ENCODE measurements at places on chromosomes 4 and X.

DNA sequence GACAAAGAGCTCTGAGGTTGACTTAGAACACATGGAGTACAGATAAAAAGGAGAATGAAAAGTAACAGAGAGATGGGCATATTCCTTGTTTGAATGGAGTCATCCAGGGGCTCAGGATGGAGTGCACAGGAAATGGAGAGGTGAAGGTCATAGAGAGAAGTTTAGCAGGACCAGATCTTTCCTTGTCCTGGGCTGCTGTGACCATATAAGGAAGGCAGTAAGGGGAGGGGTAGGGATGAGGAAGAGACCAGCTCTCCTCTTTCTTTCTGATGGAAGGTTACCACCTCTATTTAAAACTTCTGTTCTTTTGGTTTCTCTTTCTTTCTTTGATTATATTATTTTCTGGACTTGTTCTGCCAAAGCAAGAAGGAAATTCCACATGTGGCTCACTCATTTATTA is 27.0 kb downstream of the AR start:
- DNase-seq, result no peak

GRCh38 chr4:184000457-184001396 is 95.6 kb downstream of the STOX2 start:
- DNase-seq, result no peak

DNA sequence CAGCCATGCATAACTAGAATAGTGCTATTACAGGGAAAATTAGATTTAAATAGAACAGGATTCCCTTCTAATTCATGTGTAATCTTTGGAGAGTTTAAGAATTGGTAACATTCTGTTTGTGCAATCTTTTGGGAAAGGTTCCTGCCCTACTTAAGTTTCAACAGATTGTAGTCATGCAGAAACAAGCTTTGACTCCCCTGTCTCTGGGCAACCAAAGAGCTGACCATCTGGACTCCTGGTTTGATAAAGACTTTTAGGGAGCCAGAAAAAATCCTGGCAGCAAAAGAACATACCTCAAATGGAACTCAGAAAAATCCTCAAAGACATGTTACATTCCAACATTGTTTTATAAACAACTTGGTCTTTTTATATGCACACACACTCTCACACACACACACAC is 191.1 kb upstream of the NEIL3 start:
- DNase-seq, result no peak

GRCh38 chrX:136039968-136040367 is 54.7 kb downstream of the SLC9A6 start:
- no peak for DNase-seq

DNA sequence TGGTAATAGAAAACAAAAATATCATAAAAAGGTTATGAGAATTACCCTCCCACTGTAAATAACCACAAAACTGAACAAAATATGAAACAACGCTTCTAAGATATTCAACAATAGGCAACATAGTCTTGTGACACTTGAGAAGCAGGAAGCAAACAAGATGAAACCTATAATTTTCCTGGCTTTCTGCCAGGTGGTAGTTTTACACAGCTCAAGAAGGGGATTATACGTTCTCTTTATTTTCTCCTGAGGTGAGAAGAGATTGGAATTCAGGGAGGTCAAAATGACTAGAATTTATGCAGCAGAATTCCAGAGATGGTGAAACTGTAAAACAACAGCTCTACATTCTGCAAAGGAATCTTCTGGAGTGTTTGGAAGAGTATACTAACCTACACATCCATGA is 186.0 kb downstream of the HHIP start:
- DNase-seq, result no peak

DNA sequence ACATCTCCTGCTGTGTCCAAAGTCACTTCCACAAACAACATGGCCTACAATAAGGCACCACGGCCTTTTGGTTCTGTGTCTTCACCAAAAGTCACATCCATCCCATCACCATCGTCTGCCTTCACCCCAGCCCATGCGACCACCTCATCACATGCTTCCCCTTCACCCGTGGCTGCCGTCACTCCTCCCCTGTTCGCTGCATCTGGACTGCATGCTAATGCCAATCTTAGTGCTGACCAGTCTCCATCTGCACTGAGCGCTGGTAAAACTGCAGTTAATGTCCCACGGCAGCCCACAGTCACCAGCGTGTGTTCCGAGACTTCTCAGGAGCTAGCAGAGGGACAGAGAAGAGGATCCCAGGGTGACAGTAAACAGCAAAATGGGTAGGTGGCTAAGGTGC is 123.9 kb downstream of the PDLIM5 start:
- DNase-seq, result no peak

DNA sequence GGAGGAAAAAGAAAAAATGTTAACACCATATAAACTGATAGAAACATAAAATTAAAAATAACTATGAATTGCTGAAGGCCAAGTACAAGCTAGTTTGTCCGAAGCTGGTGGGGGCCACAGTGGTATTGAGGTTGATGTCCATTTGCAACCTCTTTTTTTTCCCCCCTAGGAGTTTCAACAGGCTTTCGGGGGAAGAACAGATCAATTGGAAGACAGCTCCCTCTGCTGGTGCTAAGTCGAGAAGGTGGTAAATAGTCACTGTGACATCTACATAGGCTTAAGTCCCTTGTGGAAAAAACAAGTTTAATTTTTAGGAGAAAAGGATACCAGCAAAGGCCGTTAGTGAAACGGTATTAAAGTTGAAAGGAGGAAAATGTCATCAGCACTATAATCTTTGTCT is 115.7 kb upstream of the ZXDA start:
- peak; percentile 17 for DNase-seq

DNA sequence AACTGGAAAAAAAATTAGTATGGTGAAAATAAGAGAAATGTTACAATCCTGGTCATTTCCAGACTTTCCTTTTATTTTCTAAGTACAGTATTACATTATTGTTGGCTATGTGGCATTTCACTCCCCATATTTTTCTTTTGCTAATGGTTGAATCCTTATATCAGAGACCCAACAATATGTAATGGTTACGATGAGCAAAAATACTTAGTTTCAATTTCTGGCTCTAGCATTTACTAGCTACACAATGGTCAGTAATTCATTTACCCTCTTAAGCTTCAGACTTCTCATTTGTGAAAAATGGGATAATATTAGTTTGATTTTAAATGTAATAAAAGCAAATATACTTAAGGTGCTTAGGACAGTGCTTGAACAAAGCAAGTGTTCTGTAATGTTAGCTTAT is 942.9 kb upstream of the PABPC4L start:
- no peak for DNase-seq

DNA sequence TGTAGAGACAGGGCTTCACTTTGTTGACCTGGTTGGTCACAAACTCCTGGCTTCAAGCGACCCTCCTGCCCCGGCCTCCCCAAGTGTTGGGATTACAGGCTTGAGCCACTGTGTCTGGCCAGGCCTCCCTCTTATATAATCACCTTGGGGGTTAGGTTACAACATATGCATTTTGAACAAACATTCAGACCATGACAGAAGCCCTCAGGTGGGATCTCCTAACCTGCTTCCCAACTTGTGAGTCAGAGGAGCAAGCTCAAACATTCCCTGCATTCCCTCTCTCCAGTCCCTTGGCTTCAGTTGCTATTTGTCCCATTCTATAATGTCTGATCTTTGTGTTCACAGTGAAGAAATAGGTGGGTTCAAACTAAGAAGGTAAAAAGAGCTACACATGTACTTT is 76.5 kb upstream of the NRK start:
- DNase-seq, result no peak

GRCh38 chrX:55648434-55648833 is 25.2 kb downstream of the FOXR2 start:
- no peak for DNase-seq

GRCh38 chrX:121579016-121579760 is 531.8 kb downstream of the GLUD2 start:
- peak; percentile 3 for DNase-seq

Data from GM13977 (cell line).